Hippocampal formation (tissue), 2 donors: ENCODE measurements at places on chromosomes 3 and 15.
A peak's percentile ranks its signal among the peaks of the same experiment; 100 is the strongest.

GRCh38 chr3:162441716-162442115, 945.1 kb downstream of the OTOL1 start:
- no peak for DNase-seq

DNA sequence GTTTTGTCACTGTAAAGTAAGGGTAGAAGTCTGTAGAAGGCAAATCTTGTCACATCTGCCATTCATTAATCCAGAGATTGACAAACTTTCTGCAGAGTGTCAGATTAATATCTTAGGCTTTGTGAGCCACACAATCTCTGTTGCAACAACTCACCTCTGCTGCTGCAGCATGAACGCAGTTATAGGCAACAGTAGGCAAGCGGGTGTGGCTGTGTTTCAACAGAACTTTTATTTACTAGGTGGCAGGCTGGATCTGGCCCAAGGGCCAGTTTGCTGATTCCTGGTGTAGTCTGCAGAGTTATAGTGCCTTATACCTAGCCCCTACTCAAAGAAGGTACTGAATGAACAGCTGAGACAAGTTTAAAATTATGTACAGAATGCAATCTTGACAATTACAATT, 396.7 kb downstream of the FOXP1 start:
- DNase-seq, result no peak

DNA sequence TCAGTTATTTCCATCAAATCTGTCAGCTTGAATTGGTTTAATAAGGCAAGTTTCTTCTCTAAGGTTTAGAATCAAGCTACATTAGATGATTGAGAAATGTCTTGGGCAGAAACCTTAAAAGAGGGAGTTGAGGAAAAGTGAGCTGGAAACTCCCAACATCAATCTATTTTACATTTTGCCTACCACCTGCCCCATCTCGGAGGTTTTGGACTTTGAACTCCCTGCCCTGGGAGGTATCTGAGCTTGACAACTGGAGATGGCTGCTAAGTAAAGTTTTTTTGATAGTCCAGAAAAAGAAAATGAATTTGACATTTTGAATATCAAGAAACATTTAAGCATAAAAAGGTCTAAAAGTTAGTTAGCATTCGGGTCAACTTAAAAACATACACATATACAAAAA, 234.2 kb downstream of the NFKBIZ start:
- DNase-seq, result no peak

GRCh38 chr15:88954431-88955277, 41.5 kb upstream of the MFGE8 start:
- peak; percentile 58 for DNase-seq

DNA sequence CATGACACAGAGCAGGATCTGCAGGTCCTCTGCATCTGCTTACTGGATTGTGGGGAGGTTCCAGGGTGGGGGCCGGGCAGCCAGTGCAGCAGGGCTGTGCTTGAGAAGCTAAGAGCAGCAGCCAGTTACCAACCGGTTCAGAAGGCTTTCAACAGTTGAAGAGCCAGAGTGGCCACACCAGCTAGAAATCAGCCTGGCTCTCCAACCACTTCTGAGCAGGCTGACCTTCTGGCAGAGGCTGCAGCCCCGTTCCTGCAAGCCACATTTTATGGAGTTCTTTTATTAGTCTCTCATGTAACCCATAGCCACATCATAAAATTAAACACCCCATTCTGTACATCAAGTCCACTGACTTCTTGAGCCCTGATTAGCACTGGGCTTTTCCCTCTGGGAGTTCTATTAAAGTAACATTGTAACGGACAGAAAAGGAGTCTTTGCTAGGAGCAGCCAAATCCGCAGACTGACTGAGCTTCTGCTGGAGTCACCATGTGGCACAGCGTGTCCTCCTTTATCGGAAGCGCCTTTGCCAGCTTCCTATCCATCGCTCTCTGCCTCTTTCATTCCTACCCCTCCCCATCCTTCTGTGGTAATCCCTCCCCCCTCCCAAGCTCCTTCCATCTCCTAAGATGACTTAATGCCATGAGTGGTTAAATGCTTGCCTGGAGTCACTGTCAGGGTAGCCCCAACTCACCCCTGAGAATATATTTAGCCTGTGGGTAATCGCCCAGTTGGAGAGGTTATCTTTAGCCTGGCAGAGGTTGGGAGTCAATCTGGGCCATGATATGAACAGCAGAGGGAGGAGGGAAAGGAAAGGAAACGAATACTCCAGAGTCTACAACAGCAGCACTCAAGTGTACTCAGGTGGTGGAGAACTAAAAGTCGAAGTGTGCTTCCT, 138.5 kb upstream of the HES1 start:
- no peak for DNase-seq

DNA sequence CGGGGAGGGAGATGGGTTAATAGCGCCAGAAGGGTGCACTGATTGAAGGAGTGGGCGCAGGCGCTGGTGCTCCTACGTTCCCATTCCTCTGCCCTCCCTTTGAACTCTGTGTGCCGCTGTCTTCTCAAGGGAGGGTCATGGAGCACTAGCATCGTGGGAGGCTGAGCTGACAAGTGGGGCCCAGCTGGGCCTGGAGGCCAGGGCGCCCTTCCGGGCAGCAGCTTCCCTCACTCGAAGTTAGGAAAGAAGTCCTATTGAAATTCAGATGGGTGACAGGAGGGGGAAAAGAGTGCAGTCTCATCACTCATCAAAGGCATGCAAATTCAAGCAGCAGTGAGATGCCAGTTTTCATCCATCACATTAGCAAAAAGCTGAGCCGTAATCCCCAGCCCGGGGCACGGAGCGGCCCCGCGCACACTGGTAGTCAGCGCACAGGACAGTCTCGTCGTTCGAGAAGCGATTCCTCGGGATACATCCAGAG, 128.2 kb downstream of the LRRK1 start:
- no peak for DNase-seq

DNA sequence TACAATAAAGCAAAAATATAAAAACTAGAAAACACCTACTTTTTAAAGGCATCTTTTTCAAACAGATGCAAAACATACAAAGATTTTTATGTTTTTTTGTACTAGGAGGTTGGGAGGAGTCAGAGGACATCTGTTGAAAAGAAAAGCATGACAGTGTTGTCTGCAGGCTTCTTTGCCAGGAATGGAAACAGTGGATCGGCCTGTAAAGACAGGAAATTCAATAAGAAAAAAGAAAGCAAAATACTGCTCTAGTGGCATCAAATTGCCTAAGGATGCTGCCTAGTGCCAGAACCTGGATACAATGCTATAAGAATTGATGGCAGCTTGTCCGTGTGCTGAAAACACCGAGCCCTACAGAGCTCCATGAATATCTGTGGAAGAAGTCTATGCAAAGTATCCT, 69.9 kb downstream of the TBC1D5 start:
- DNase-seq, result peak; percentile 31

DNA sequence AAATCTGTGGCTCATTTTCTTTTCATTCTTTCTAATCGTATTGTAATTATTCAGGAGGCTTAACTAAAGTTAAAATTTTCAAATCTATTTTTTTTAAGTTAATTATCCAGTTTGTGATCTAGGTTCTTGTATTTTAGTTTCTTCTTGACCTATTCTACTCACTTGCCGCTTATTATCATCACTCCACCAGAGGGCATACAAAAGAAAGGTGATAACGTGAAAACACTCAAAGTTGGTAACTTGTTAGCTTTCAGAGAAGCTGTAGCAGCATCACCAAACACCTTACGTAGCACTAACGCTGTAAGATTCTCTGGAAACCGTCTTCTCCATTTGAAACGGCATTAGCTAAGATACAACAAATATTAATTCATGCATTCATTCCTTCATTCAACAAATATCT, 4.8 kb downstream of the GNB4 start:
- DNase-seq, result no peak

- no peak for DNase-seq
These were observed 147.4 kb downstream of the ERC2 start for GRCh38 chr3:56320883-56321282.

DNA sequence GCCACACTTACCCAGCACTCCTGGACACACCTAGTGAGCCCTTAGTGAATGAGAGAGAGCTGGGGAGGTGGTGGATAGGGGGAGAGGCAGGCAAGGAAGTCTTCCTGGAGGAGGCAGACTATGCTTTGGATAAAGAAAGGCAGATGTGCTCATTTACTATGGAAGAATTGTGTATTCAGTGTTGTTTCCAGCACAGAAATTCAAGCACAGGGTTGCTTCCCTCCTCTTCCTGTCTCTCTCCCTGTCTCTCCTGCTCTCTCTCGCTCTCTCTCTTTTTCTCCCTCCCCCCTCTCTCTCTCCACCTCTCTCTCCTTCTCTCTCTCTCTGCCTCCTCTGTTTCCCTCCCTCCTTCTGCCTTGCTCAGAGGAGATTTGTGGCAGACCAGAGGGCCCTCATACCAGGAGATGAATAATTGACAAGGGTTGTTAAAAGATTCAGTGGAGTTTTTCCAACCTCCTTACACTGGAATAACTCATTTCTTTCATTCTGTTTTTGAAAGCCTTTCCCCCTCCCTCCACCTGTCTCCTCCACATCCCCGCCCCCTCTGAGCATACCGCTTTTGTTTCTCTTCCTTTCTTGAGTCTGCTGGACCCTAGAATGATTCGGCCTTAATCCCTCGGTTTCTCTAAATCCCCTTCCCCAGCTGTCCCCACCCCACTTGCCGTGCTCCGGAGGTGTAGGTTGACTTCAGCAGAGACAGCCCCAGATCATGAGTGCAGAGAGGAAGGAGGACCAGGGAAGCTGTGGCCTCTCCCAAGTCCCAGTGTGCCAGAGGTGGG, 65.6 kb downstream of the CCDC33 start:
- DNase-seq, result no peak

DNA sequence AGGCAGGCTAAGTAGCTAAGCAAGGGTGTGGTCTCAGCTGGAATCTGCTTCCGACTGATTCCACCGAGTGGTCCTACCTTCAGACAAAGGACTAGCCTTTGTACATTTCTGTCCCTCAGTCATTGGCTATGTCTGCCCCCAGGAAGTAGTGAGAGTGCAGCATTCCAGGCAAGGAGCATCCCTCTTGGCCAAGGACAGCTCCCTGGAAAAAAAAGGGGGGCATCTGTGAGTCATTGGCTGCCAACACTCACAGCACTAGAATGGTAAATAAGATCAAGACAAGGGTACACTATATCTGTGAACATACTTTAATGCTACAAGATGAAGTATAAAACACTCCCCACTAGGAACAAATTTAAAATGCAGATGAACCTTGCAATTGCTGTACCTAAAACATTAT, 66.8 kb downstream of the STAC start:
- DNase-seq, result no peak

GRCh38 chr3:184177331-184177731, 2.7 kb downstream of the AP2M1 start:
- no peak for DNase-seq

GRCh38 chr3:9059489-9060400, 96.5 kb upstream of the RAD18 start:
- no peak for DNase-seq

DNA sequence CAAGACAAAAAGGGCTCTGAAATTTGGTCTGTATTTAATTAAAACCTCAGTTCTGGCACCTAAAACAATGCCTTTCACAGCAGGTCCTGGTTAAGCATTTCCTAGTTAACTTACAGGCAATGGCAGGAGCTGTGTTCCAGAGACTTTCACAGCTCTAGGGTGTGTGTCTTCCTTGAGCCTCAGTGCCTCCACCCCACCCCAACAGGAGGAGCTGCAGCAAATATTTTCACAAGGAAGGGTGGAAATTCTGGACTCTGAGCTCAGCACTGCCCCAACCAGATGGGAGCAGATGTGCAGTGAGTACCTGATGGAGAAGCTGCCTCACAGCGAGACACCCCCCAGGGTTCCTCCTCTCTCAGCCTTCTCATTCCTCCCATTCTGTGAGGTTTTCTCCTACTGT, 106.3 kb upstream of the SPATA12 start:
- no peak for DNase-seq

- no peak for DNase-seq
These were observed 10.5 kb upstream of the SH3GL3 start for GRCh38 chr15:83436513-83437158.

GRCh38 chr15:60392601-60392985, 5.2 kb downstream of the ANXA2 start:
- no peak for DNase-seq

- no peak for DNase-seq
These were observed 53.3 kb downstream of the B3GALNT1 start for GRCh38 chr3:161051856-161052255.

DNA sequence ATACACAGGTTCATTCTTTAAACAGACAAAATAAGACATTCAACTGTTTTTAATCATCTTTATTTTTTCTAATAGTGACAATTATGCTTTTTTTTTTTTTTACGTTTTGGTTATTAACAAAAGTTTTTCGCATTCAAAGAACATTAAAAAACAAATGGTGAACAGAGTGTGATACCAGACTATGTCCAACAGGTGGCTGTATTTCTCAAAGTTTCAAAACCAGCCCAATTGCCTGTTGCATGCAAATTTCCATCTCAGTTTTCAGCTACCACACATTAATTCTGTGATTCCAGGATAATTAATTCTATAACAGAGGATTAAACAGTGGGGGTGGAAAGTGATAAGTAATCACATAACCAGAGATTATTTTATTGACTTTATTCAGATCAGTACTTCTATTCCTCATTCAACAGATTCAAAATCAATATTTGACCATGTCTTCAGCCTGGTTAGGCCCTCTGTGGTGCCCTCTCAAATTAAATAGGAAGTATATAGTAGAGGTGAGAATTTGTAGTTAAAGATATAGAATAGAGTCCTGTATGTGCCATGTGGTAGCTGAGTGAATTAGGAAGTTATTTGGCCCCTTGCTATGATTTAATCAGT, 122.2 kb upstream of the DCBLD2 start:
- DNase-seq, result no peak

DNA sequence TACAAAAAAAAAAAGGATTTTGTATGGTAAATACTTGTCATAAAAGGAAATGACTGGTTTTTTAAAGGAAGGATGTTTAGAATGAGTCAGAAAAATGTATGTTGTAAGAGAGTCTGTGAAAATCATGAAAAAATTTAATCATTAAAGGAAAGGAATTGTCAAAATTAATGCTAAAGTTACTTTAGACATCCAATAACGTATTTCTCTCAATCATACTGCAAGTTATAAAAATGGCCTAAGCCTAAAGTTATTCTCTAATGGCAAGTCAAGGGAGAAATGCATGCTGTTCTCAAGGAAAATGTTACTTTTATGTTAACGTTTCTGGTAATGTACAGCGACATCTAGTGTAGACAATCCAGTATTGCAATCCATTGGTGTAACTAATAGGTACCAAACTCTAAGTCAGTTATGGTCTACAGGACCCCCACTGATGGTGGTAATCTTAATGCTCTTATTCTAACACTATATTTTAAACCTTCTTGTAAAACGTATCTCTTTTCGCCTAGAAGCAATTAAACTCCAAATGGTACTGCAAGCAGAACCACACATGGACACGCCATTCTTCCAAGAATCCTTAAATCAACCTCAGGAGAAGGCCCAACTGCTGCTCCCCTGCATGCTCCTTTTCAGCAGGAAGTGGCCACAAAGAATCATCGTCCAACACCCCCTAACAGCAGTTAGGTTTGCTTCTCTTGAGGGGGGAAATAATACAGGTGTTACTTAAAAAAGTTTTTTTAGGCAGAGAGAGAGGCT, 35.2 kb downstream of the NCEH1 start:
- peak; percentile 16 for DNase-seq

- no peak for DNase-seq
These were observed 2.0 kb downstream of the RASGRF1 start for GRCh38 chr15:79088426-79089205.

- no peak for DNase-seq
These were observed 415.9 kb upstream of the MDFIC2 start for GRCh38 chr3:70728311-70728710.

GRCh38 chr15:66777596-66778313, 75.7 kb downstream of the SMAD6 start:
- no peak for DNase-seq

- DNase-seq, result no peak
These were observed 18.5 kb upstream of the EID1 start for GRCh38 chr15:48859426-48859825.
